ENCODE measurements at places on chromosomes 5 and 9. TPM values are rescaled to one million over a fixed set of nuclear protein-coding genes. Genes with fewer than 3 reads are reported as not detected.
A peak's percentile ranks its signal among the peaks of the same experiment; 100 is the strongest.

The LSM11 gene
- total RNA-seq: 59.8 TPM

The ORM1 gene
- 5.2 TPM for total RNA-seq

The HAPLN1 gene
- total RNA-seq: 28.4 TPM

The CPLANE1 gene
- 72.8 TPM for total RNA-seq

The FOXD4L3 gene
- not detected for total RNA-seq

The TMEM8B gene
- 7.3 TPM for total RNA-seq

DNA sequence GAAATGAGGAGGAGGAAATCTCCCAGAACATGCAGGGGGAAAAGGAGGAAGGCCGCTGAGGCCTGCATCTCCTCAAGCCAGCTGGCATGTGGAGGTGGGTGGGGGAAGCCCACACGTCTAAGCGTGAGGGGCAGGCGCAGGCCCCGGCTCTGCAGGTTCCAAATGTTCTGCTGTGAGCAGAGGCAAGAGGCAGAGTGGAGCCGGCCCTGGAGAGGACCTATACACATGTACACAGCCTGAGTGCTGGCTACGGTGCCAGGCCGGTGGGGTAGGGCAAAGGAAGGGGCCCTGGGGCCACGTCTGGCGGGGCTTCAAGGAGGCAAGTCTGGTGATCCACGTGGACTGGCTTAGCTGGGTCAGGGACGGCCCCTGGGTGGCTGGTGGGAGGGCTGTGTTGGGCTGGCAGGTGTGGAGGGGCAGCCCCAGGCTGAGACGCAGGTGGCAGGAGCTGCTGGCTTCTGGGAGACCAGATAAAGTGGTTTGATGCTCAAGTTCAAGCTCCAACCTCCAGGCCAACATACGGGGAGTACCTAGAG, 26.4 kb downstream of the LPCAT1 start:
- H3K36me3 ChIP-seq: peaks cover 75% of the 10 kb centered on the region
- peak overlapping the region; percentile 57 for H3K27ac ChIP-seq
- H3K27me3 ChIP-seq: no peaks in the 10 kb centered on the region
- no peak for DNase-seq

DNA sequence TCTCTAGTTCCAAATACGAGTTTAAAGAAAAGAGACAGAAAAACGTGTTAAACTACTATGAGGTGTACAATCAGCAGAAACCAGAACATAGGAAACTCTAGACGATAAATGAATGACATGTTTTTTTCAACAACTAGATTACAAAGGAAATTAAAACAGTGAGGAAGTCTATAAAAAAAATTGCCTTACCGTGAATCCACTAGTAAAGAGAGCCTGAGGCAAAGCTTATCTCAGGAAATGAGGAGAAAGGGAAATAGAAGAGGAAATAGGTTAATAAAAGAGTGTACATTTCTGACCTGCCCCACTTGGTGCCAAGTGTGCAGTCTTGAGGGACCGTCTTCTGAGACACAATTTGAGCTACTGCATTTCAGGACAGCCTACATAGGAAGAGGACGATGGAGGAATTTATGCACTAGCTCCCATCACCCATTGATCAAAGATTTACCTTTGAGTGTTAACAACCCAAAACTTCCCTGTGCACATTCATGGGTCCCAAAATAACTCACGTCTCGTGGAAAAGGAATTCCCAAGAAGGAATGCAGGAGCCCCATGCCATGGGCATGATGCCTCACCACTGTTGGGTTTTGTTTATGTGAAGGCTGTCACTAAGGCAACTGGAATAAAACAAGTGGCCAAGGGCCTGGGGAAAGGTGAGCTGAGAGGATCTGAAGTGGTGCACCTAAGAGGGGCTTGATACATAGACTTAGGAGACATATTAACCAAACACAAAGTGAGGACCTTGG, 53.6 kb upstream of the SLC1A3 start:
- no peak for DNase-seq
- no peak overlapping the region for H3K4me3 ChIP-seq
- H3K4me1 ChIP-seq: no peaks in the 10 kb centered on the region

DNA sequence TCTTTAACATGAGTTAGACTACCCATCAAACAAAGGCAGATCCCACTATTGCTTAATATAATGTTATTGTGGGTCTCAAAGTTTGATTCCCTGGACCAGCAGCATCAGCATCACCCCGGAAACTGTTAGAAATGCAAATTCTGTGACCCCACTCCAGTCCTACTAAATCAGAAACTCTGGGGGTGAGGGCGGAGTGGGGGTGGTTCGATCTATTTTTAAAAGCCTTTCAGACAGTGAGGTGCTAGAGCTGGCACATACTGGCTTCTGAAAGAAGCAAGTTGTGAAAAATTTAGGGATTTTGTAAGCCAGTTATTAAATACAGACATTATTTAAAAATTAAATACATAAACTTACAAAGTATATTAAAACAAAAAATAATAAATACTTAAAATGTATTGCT, 513.2 kb downstream of the NFIB start:
- no peaks in the 10 kb centered on the region for H3K36me3 ChIP-seq
- no peak for DNase-seq
- H3K27me3 ChIP-seq: no peaks in the 10 kb centered on the region

DNA sequence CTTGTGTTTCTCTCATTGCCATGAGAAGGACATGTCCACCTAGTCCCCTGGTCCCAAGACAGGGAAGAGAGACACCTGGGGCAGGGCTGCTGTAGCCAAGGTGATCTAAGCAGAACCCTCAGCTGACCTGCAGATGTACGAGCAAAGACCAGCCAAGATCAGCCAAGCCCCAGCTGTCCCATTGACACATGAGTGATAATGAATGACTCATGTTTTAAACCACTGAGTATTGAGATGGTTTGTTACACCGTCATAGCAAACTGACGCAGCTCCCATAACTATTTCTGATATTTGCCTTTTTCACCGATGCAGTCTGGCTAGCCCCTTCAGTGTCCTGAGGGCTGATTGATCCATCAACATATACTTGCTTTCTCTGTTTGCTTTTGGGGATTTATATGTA, 6.7 kb downstream of the OR1K1 start:
- no peak overlapping the region for H3K27ac ChIP-seq
- H3K36me3 ChIP-seq: no peaks in the 10 kb centered on the region
- DNase-seq: no peak
- H3K4me3 ChIP-seq: no peak overlapping the region
- peaks cover 4% of the 10 kb centered on the region for H3K4me1 ChIP-seq
- H3K27me3 ChIP-seq: no peaks in the 10 kb centered on the region

GRCh38 chr5:134519989-134520388, 5.5 kb upstream of the JADE2 start:
- peaks cover 12% of the 10 kb centered on the region for H3K4me1 ChIP-seq
- H3K36me3 ChIP-seq: no peaks in the 10 kb centered on the region
- no peak overlapping the region for H3K4me3 ChIP-seq
- DNase-seq: no peak
- peaks cover 2% of the 10 kb centered on the region for H3K27me3 ChIP-seq

- no peak overlapping the region for H3K4me3 ChIP-seq
- DNase-seq: no peak
- H3K27ac ChIP-seq: no peak overlapping the region
Observed at GRCh38 chr5:157290156-157290980, 24.4 kb downstream of the CYFIP2 start.

DNA sequence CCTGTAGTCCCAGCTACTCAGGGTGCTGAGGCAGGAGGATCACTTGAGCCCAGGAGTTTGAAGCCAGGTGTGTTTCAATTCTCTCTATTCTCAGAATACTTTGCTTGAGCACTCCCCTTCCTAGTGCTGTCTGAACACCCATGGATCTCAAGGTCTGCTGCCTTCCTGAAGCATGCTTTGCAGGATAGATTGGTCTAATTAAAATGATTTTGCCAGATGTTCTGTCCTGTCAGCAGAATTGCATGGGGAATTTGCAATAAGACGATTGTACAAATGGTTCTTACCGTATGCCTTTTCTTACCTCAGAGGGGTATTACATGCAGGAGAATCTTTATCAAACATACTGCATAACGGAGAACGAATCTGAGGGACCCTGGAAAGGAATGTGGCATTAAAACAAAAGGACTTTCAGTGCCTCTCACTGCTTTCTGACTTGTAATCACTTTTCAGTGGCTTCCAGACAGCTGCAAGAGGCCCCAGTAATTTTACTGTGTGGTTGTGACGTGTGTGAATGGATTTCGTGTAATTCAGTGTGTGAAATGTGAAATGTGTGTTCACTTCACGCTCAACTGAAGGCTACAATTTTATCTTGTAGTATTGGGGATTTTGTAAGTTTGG, 587.2 kb upstream of the SEMA6A start:
- H3K36me3 ChIP-seq: no peaks in the 10 kb centered on the region
- no peaks in the 10 kb centered on the region for H3K27me3 ChIP-seq
- DNase-seq: no peak
- no peaks in the 10 kb centered on the region for H3K4me1 ChIP-seq
- peak overlapping the region; percentile 16 for H3K27ac ChIP-seq

DNA sequence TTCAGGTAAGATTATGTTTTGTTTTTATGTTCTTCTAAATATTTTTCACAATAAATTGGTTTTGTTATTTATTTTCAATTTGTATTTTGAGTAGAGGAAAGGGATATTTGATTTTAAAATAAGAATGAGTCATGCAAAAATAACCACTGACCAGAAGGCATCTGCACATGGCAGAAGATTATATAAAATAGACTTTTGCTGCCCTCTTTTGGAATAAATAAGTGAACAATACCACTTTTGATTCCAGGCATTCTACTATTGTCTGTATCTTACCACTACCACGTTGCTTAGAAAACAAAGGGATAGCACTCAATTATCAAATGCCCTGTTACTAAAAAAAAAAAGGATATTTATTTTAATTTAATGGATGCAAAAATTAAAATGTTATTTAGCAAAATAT, 227.3 kb upstream of the ITGA1 start:
- no peak for DNase-seq
- no peaks in the 10 kb centered on the region for H3K27me3 ChIP-seq
- no peaks in the 10 kb centered on the region for H3K4me1 ChIP-seq
- H3K36me3 ChIP-seq: no peaks in the 10 kb centered on the region
- H3K4me3 ChIP-seq: no peak overlapping the region
- H3K27ac ChIP-seq: no peak overlapping the region

DNA sequence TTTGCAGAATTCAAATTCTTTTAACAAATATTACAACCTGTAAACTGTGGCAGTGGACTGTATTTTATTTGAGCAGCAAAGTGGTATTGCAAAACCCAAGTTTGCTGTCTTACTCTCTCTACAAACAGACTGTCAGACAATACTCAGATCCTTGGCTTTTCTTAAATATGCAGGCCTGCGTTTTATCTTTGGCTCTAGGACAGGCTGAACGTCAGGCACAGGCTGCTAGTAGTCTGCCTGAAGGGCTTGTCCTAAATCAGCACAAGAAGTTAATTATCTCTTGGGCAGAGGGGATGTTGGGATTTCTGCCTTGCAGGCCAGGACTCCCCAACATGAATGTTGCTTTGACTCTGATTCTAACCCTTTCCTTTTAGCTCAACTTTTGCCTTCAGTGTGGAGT, 147.5 kb downstream of the SLIT3 start:
- H3K4me3 ChIP-seq: no peak overlapping the region
- H3K4me1 ChIP-seq: no peaks in the 10 kb centered on the region
- DNase-seq: no peak
- H3K27me3 ChIP-seq: peaks cover 4% of the 10 kb centered on the region

GRCh38 chr9:3179711-3180110, 335.8 kb upstream of the PUM3 start:
- H3K4me1 ChIP-seq: peaks cover 19% of the 10 kb centered on the region
- no peak overlapping the region for H3K27ac ChIP-seq
- H3K27me3 ChIP-seq: peaks cover 16% of the 10 kb centered on the region
- no peaks in the 10 kb centered on the region for H3K36me3 ChIP-seq

- H3K4me3 ChIP-seq: no peak overlapping the region
- no peak overlapping the region for H3K27ac ChIP-seq
- H3K27me3 ChIP-seq: no peaks in the 10 kb centered on the region
- DNase-seq: no peak
Observed at GRCh38 chr5:884345-885126, 8.1 kb downstream of the BRD9 start.

GRCh38 chr9:113537229-113537810, 73.8 kb downstream of the RGS3 start:
- peaks cover 43% of the 10 kb centered on the region for H3K4me1 ChIP-seq
- no peak overlapping the region for H3K27ac ChIP-seq
- H3K27me3 ChIP-seq: no peaks in the 10 kb centered on the region
- no peak overlapping the region for H3K4me3 ChIP-seq

DNA sequence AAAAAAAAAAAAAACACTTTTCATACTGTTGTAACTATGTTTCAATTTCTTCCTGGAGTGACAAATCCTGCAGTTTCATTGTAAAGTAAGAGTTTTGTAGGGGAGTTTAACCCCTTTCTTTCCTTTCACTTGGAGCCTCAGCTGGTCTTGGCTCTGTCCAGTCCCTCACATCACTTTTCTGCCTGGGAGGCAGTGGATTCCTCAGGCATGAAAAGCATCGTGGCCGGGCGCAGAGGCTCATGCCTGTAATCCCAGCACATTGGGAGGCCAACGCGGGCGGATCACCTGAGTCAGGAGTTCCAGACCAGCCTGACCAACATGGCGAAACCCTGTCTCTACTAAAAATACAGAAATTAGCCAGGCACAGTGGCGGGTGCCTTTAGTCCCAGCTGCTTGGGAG, 45.6 kb upstream of the MYO10 start:
- no peaks in the 10 kb centered on the region for H3K36me3 ChIP-seq
- no peak for DNase-seq
- no peak overlapping the region for H3K4me3 ChIP-seq
- no peak overlapping the region for H3K27ac ChIP-seq
- no peaks in the 10 kb centered on the region for H3K27me3 ChIP-seq

DNA sequence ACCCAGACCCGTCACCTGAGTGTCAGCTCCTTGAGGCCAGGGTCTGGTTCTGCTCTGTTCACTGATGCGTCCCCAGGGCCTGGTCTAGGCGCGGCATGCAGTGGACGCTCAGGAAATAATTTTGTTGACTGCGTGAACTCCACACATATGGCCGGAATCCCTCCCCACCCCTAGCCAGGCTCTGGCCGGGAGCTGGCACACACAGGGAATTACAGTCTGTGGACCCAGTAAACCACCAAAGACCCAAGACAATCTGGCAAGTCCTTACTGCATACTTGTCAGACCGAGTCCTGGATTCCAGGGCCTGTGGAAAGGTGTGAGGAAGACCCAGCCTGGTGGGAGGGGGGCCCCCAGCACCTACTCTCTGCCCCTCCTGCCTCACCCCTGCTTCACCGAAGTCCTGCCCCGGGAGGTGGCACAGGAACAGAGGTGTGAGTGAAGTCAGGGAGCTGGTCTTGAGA, 113.0 kb upstream of the IER5L start:
- no peak overlapping the region for H3K4me3 ChIP-seq
- H3K4me1 ChIP-seq: no peaks in the 10 kb centered on the region
- no peaks in the 10 kb centered on the region for H3K36me3 ChIP-seq
- H3K27ac ChIP-seq: no peak overlapping the region

DNA sequence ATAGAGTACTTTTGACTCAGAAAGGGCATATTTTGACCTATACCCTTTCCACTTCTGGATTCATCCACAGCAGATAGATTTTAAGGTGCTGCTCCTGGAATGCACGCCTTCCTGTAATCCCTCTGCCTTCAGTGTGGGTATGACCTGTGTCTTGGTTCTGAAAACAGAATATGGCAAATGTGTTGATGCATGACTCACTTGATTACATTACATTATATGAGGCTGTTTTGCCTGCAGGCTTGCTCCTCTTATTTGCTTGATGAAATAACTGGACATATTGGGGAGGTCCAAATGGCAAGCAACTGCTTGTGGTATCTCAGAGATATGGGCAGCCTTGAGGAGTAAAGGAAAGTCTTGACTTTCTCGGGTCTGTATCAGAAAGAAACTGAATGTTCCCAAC, 468.6 kb downstream of the CDH18 start:
- no peak overlapping the region for H3K4me3 ChIP-seq
- no peaks in the 10 kb centered on the region for H3K27me3 ChIP-seq
- no peaks in the 10 kb centered on the region for H3K36me3 ChIP-seq
- no peak overlapping the region for H3K27ac ChIP-seq
- DNase-seq: no peak

- no peaks in the 10 kb centered on the region for H3K27me3 ChIP-seq
- H3K27ac ChIP-seq: no peak overlapping the region
- no peaks in the 10 kb centered on the region for H3K36me3 ChIP-seq
- H3K4me1 ChIP-seq: peaks cover 22% of the 10 kb centered on the region
- DNase-seq: no peak
- H3K4me3 ChIP-seq: no peak overlapping the region
Observed at GRCh38 chr5:175895215-175895614, 23.8 kb downstream of the CPLX2 start.

Measured in spinal cord (tissue), 10 donors.